ENCODE measurements at places on chromosomes 12 and 14.

DNA sequence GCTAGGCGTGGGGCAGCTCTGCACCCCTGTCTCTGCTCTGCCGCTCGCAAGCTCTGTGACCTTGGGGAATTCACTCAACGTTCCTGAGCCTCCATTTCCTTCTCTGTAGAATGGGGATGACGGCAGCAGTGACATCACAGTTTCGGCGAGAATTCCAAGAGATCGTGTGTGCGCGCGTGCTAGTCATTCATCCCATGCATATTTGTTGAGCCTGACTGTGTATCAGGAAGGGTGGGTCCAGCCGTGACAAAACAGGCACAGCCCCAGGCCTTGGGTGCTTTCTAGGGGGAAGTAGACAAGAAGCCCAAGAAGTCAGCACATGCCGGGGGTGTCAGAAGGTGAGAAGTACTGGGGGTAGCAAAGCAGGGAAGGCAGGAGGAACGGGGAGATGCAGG, 145.6 kb upstream of the NCOR2 start:
- no peak for DNase-seq

GRCh38 chr12:39277416-39277815, 165.5 kb downstream of the KIF21A start:
- no peak for DNase-seq

GRCh38 chr14:104100171-104101085, 14.9 kb downstream of the ASPG start:
- no peak for DNase-seq

DNA sequence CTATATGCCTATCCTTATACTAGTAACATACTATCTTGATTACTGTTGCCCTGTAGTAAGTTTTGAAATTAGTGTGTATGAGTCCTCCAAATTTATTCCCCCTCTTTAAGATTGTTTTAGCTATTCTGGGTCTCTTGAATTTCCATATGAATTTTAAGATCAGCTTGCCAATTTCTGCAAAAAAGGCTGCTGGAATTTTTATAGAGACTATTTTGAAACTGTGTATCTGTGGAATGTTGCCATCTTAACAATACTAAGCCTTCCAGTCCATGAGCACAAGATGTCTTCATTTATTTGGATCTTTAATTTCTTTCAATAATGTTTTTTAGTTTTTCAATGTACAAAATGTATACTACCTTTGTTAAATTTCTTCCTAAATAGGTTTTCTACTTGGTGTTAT, 79.8 kb upstream of the ETV6 start:
- DNase-seq: no peak

- DNase-seq: no peak
Measured at GRCh38 chr12:3077572-3078081, 448 bp downstream of the TSPAN9 start.

DNA sequence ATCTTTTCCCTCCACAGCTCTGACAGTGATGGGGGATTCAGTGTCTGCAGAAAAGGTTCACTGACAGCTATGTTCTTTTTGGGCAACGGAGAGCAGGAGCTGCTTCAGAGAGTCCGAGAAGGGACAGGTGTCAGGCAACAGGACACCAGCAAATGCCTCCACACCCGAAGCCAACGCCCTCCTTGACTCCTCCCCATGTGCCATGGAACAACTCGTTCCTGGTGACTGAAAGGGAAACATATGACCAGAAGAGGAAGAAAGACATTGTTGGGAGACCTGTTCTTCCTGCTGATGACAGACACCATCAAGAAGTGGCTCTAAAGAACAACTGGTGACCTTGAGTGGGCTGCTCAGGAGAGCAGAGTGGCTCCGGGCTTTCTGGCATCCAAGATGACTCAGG, 172.3 kb upstream of the NOS1 start:
- no peak for DNase-seq

GRCh38 chr12:120012067-120012621, 23.1 kb downstream of the BICDL1 start:
- DNase-seq: peak; percentile 60

GRCh38 chr12:58491306-58491705, 429.0 kb downstream of the LRIG3 start:
- DNase-seq: no peak

- no peak for DNase-seq
Measured at GRCh38 chr12:104985206-104985605, 910 bp upstream of the NOPCHAP1 start.

DNA sequence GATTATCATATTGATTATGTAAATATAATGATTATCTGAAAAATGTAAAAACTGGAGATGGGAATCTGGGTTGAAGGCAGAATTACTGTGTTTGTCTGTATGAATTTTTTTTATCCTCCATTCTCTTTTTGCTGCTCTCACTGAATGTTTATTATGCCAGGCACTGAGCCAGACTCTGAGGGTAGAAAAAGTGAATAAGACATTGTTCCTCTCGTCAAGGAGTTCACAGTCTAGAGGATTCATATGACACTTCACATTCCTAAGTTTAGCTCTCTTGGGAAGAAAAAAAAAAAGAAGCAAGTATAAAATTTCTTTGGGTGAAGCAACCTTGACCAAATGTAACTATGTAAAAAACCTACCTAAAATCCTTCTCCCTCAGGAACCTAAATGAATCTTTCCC, 120.9 kb upstream of the LMO3 start:
- no peak for DNase-seq

- no peak for DNase-seq
Measured at GRCh38 chr12:2084553-2085296, 31.9 kb downstream of the CACNA1C start.

GRCh38 chr12:27709932-27710591, 570 bp upstream of the MRPS35 start:
- no peak for DNase-seq

- DNase-seq: no peak
Measured at GRCh38 chr14:51711505-51711904, 59.8 kb downstream of the FRMD6 start.

DNA sequence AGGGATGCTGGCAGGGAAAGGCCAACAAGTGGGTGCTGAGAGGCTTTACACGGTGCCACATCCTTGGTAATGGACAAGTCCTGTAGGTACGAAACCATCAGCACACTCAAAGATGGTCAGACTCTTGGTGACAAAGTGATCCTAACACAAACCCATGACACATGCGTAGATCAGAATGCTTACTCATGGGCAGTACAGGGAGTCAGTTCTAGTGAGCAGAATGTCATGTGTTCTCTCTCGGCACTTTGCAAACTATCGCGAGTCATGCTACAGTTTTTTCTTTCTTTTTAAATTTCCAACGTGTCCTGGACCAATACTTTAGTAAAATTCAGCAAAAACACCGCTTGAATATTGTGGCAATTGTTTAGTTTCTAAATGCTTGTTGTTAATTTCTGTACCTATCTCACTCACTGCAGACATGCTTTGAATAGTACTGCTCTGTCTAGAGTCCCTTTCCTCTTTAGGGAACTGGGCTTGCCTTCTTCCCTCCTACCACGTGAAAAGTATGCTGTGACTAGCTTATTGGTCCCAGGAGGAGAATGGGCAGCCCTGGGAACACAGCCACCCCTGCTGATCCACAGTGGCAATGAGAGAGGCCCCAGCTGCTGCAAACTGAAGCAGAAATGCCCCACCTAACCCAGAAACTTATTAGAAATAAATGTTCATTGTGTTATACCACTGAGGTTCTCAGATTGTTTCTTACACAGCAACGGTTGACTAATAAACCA, 62.4 kb downstream of the UBR7 start:
- DNase-seq: no peak

DNA sequence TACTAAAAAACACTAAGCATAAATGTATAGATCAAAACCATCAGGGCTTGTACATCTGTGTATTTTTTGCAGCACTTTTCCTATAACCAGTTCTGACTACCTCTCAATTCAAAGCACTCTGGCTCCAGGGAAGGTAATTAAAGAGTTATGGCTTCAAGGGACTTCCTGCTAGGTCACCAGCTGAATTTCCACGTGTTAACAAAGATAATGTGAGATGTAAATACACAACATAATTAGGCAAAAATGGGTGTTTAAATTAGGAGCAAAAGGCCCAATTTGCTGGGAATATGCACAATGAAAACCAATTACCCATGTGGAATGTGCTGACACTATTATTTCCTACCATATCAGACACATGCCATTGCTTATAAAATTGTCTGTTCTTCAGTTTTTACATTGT, 513.4 kb upstream of the FLRT2 start:
- DNase-seq: no peak

DNA sequence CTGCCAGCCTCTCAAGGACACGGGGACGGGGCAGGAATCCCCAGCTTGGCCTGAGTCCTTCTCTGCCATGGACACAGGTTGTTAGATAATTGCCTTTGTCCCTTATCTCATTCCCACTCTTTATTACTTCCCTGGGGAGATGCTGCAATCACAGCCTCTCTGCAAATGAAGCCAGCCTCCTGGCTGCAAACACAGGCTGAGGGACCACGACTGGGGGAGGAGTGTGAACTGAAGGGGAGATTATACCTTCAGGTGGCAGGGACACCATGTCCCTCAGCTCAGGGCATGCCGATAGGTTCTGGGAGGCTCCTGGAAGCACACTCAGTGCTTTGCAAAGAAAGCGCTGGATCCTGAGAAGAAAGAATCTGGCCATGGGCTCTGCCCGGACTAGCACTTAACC, 16.1 kb upstream of the CHGA start:
- no peak for DNase-seq
